T47D (cell line): ENCODE measurements at places on chromosomes 3 and 15.

GRCh38 chr3:49158103-49158709 is 7.9 kb downstream of the CCDC71 start:
- no peak for DNase-seq

DNA sequence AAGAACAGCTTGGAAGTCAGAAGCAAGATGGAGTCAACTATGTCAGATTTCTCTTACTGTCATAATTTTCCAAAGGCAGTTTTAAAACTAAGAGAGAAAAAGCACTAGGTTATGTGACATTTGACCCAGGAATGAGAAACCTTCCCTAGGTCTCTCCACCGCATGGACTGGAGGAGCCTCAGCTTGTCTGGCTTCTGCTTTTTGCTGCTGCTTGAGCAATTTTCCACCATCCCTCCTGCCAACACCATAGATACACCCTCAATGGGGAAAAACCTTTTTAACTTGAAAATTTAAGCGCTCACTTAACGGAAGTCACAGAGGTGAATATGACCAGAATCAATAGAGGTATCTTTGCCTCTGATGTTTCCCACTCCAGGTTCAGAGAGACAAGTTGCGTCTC is 17.8 kb upstream of the IREB2 start:
- DNase-seq, result no peak

GRCh38 chr3:48084929-48085328 is 68.7 kb upstream of the MAP4 start:
- no peak for DNase-seq

GRCh38 chr3:121566773-121567172 is 976 bp upstream of the ARGFX start:
- DNase-seq, result no peak

DNA sequence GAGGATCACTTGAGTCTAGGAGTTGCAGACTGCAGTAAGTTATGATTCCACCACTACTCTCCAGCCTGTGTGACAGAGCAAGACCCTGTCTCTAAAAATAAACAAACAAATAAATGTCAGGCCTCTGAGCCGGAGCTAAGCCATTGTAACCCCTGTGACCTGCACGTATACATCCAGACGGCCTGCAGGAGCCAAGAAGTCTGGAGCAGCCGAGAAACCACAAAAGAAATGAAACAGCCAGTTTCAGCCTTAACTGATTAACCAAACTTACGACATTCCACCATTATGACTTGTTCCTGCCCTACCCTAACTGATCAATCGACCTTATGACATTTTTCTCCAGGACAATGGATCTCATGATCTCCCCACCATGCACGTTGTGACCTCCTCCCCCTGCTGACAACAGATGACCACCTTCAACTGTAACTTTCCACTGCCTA is 32.5 kb upstream of the ZKSCAN7 start:
- DNase-seq, result no peak

DNA sequence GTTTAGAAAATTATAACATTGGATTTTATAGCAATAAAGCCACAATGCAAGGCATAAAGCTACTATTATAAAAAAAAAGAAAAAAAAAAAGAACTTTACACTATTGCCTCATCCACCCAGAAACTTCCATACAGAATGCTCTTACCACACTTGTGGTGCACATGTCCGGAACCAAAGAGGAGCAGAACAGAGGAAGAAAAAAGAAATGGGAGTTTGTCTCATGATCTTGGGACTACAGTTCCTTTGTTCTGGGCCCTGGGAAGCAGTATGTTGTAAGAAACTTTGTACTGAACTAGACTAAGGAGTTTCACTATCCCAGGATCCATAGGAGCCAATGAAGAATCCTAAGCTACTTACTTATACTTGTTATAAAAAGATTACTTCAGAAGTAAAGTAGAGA is 36.1 kb downstream of the FMN1 start:
- DNase-seq, result no peak

GRCh38 chr15:66433726-66434125 is 47.0 kb downstream of the MAP2K1 start:
- DNase-seq, result no peak

- DNase-seq, result no peak
These were observed 542.5 kb upstream of the UBE2E2 start for GRCh38 chr3:22660606-22661005.

GRCh38 chr15:67999320-68000100 is 54.6 kb upstream of the PIAS1 start:
- no peak for DNase-seq

GRCh38 chr3:105774444-105775180 is 94.2 kb downstream of the CBLB start:
- DNase-seq, result no peak

- no peak for DNase-seq
These were observed 103.9 kb downstream of the FBN1 start for GRCh38 chr15:48541341-48542278.

GRCh38 chr15:49900006-49900902 is 218.8 kb downstream of the ATP8B4 start:
- DNase-seq, result no peak
